Aorta (tissue), 5 donors: ENCODE measurements at places on chromosomes 4 and X. TPM values are rescaled to one million over a fixed set of nuclear protein-coding genes. Genes with fewer than 3 reads are reported as not detected.
A peak's percentile ranks its signal among the peaks of the same experiment; 100 is the strongest.

DNA sequence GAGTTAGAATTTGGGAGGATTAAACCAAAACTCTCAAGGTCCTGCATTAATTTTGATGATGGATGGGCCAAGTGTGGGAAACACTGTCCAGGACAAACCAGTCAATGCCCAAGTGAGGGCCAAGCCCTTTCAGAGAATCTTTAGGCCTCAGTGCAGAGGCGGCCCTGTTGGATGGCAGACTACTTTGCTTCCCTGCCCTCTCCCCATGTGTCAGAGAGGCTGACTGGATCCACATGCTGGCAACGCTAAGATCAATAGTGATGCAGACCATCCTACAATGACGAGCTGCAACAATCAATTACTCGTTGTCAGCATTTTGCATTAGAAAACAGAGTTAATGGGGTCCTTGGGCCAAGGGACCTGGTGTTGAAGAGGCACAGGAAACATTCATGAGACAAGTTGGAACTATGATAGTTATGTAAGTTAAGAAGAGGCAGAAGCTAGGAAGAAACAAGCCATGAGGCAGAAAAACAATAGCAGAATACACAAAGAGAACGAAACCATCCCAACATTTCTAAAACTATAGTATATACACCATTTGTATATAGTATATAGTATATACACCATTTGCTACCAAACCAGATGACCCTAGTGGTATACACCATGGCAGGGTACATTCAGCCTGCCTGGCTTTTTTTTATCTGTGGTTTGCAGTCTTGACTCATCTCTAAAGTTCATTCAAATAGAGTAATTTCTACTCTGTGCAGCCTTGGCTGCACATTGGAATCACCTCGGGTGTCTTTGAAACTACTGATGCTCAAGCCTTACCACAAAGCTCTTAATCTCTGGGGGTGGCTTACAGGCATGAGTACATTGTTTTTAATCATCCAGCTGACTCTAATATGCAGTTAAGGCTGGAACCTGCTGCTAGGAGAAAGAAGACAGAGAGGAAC, 147.7 kb upstream of the GYPA start:
- no peak for DNase-seq

DNA sequence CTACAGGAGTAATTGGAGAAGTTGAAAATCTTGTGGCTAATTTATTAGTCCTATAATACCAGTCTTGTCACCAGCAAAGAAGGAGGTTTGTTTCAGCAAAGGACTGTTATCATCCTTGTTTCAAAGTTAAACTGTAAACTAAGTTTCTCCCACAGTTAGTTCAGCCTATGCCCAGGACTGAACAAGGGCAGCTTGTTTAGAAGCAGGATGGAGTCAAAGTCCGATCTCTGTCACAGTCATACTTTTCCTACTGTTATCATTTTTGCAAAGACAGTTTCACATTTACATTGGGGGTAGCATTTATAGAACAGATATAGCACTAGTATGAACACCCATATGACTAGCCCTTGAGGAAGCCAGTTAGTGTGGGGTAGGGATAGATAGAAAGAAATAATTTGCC, 46.4 kb downstream of the AKAP4 start:
- DNase-seq: no peak

- DNase-seq: no peak
Observed at GRCh38 chr4:129336457-129337227, 240.7 kb downstream of the C4orf33 start.

GRCh38 chr4:40515398-40516293, 114.0 kb downstream of the RBM47 start:
- DNase-seq: no peak

- no peak for DNase-seq
Observed at GRCh38 chrX:74510401-74510800, 89.1 kb downstream of the SLC16A2 start.

- DNase-seq: peak; percentile 67
Observed at GRCh38 chr4:1602655-1603412, 81.3 kb downstream of the FAM53A start.

DNA sequence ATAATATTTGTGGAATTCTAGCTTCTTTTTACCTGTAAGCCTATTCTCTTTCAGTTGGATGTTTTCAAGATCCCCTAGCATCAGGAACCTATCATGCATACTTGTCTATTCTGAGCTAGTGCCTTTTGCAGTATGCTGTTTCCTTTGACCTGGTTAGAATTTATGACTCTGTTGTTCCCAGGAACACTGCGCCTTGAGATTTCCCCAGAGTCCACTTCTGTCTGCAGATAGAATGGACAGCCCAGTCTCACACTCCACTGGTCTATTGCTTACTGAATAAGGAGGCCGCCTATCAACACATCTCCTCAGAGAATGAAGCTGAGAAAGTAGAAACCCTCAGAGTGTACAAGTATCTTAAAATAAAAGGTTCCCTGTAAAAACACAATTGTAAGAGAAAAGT, 465.1 kb upstream of the GALNTL6 start:
- DNase-seq: no peak

DNA sequence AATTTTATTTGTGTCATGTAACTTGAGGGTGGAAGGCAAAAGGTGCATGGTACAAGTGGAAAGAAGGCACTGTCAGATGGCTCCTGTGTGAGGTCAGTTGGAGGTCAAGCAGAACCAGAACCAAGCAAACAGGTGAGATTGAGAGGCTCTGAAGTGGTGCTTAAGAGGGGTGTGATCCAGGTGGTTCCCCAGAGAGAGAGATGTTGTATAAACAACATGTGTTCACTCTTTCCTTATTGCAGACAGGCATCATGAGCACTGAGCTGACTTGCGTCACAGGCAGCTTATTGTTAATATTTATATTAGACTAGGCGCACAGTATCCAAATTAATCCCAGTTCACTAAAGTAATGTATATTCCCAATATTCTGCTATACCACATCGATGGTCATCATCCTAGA, 56.8 kb downstream of the CXCL13 start:
- DNase-seq: no peak

CDX4 gene
- total RNA-seq: not detected

EPGN gene
- 1.6 TPM for total RNA-seq

AFF2 gene
- 2.1 TPM for total RNA-seq

NOX1 gene
- total RNA-seq: not detected

CD40LG gene
- total RNA-seq: 0.81 TPM

LIMCH1 gene
- total RNA-seq: 191 TPM
